ENCODE measurements at places on chromosomes 4 and X.

GRCh38 chr4:25358515-25359275 is 18.4 kb upstream of the ANAPC4 start:
- H3K4me1 ChIP-seq: no peaks in the 10 kb centered on the region
- H3K27ac ChIP-seq: no peak overlapping the region
- H3K4me3 ChIP-seq: no peak overlapping the region

DNA sequence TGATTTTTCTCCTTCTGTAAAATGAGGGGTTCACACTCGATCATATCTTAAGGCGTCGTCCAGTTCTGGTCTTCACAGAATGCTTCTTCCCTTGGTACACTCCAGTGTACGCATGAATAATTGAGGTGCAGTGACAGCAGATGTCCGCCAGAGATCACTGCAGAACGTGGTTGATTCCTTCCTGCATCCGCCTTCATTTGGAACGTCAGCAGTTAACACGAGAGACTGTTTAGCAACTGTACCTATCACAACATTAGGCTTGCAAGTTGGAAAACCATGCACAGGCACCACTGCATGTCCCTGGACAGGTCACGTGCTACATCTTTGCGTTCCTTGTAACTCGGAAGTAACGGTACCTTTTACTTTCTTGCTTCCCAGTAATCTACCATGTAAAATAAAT is 66.0 kb upstream of the GEMIN8 start:
- peak; percentile 19 for DNase-seq
- H3K36me3 ChIP-seq: peaks cover 5% of the 10 kb centered on the region
- no peak overlapping the region for H3K4me3 ChIP-seq
- no peaks in the 10 kb centered on the region for H3K27me3 ChIP-seq
- no peaks in the 10 kb centered on the region for H3K4me1 ChIP-seq
- H3K27ac ChIP-seq: no peak overlapping the region

- no peaks in the 10 kb centered on the region for H3K4me1 ChIP-seq
- peak overlapping the region; percentile 9 for H3K27ac ChIP-seq
- no peak overlapping the region for H3K4me3 ChIP-seq
- no peak for DNase-seq
- H3K27me3 ChIP-seq: peaks cover 17% of the 10 kb centered on the region
Measured at GRCh38 chrX:134002921-134003615, 17.7 kb upstream of the GPC3 start.

DNA sequence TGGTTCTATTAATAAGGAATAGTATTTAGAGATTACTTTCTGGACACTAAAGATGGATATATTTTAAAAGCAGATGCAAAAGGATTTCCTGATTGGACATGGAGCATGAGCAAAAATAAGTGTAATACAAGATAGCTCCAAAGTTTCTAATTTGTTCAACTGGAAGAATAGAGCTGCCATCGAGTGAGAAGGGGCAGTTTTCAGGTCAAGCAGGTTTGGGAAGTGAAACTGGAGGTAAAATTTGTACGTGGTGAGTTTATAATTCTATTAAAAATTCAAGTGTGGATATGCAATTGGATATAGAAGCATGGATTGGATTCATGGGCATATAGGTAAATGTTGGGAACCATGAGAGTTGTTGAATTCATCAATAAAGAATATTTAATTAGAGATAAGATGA is 31.8 kb downstream of the PRDM8 start:
- H3K4me1 ChIP-seq: no peaks in the 10 kb centered on the region
- H3K36me3 ChIP-seq: no peaks in the 10 kb centered on the region

- no peaks in the 10 kb centered on the region for H3K27me3 ChIP-seq
- H3K27ac ChIP-seq: no peak overlapping the region
- H3K4me1 ChIP-seq: no peaks in the 10 kb centered on the region
- H3K36me3 ChIP-seq: no peaks in the 10 kb centered on the region
- no peak for DNase-seq
- no peak overlapping the region for H3K4me3 ChIP-seq
Measured at GRCh38 chr4:26298198-26298947, 22.4 kb upstream of the RBPJ start.

- H3K27me3 ChIP-seq: no peaks in the 10 kb centered on the region
- no peaks in the 10 kb centered on the region for H3K4me1 ChIP-seq
- DNase-seq: no peak
- H3K27ac ChIP-seq: no peak overlapping the region
- no peak overlapping the region for H3K4me3 ChIP-seq
- H3K36me3 ChIP-seq: no peaks in the 10 kb centered on the region
Measured at GRCh38 chrX:17167915-17168314, 207.1 kb upstream of the NHS start.

- H3K27ac ChIP-seq: peak overlapping the region; percentile 34
- H3K4me3 ChIP-seq: no peak overlapping the region
- H3K27me3 ChIP-seq: peaks cover 26% of the 10 kb centered on the region
- no peaks in the 10 kb centered on the region for H3K36me3 ChIP-seq
- no peak for DNase-seq
Measured at GRCh38 chrX:38959736-38960135, 158.5 kb downstream of the MID1IP1 start.

DNA sequence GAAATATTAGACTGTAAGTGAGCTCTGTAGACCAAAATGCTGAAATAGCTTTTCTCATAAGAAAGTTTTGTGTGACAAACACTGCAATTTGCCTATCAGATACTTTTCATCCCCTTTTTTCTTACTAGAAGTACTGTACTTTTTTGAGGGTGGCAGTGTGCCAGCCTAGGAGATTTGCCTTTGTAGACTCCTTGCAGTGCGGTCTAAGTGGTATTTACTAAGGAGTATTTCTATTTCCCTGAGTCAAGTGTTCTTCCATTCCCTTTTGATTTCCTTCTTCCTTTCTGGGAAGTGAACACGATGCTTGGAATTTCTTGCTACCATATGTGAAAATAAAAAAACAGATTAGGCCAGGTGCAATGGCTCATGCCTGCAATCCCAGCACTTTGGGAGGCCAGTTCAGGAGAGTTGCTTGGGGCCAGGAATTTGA is 34.6 kb downstream of the PDLIM5 start:
- DNase-seq: no peak
- no peak overlapping the region for H3K4me3 ChIP-seq

DNA sequence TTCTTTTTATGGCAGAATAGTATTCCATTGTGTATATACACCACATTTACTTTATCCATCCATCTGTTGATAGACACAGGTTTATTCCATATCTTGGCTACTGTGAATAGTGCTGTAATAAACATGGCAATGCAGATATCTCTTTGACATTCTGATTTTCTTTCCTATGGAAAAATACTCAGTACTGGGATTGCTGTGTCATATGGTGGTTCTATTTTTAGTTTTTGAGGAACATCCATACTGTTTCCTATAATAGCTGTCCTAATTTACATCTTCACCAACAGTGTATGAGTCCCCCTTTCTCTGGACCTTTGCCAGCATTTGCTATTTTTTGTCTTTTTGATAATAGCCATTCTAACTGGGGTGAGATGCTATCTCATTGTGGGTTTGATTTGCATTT is 73.5 kb downstream of the GPAT3 start:
- no peak overlapping the region for H3K27ac ChIP-seq
- no peak overlapping the region for H3K4me3 ChIP-seq
- H3K36me3 ChIP-seq: no peaks in the 10 kb centered on the region
- no peaks in the 10 kb centered on the region for H3K27me3 ChIP-seq
- no peak for DNase-seq

DNA sequence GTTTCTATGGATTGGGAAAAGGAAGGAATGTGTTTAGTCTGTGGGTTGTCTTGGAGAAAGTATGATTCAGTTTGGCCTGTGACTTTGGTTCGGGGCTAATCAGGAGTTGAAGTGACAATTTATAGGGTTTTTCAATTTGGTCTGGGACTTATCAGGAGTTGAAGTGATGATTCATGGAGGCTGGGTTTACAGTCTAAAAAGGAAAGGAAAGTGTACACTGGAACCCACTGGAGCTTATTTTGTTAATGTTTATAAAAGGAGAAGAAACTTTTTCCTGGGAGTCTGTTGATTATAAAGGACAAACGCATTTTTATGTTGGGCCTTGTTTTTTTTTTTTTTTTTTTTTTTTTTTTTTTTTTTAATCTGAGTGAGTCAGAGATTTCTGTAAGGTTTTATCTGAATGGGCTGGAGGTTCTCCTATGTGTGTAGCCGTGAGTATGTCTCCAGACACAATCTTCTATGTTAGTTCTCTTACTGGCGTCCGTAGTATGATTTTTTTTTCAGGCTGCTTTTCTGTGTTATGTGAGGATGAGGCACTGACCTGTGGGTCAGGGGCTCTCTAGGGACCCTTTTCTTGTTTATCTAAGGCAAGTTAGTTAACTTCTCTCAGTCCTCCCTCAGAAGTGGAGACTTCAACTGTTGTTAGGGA is 33.0 kb upstream of the RAB9B start:
- H3K36me3 ChIP-seq: no peaks in the 10 kb centered on the region
- H3K27me3 ChIP-seq: peaks cover 21% of the 10 kb centered on the region
- H3K4me1 ChIP-seq: no peaks in the 10 kb centered on the region
- no peak overlapping the region for H3K27ac ChIP-seq
- no peak overlapping the region for H3K4me3 ChIP-seq

- no peak overlapping the region for H3K4me3 ChIP-seq
- no peaks in the 10 kb centered on the region for H3K36me3 ChIP-seq
- no peaks in the 10 kb centered on the region for H3K27me3 ChIP-seq
- no peak overlapping the region for H3K27ac ChIP-seq
Measured at GRCh38 chrX:37825215-37825842, 22.0 kb downstream of the DYNLT3 start.

DNA sequence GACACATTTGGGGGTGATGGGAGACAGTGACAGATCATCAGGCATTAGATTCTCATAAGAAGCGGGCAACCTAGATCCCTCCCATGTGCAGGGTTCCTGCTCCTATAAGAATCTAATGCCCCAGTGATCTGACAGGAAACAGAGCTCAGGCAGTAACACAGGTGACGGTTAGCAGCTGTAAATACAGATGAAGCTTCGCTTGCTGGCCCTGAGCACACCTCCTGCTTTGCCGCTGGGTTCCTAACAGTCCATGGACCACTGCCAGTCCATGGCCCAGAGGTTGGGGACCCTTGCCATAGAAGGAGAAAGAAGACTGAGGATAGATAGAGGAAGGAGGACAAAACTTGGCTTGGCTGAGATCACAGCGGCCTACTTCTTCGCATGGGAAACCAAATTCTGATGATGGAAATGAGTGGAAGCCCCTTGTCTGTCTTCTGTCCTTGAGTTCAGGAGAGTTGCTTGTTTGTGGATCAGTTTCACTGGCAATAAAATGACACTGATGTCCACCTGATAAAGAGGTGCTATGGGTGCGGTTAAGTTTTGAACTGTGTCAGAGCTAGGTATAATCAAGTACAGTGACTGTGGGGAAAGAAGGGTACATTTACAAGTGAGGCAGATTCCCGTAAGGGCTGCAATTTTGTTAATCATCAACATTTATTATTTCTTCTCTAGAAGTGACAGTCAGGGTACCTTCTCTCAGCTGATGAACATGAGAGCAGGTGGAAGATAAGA is 1.7 kb upstream of the TIFA start:
- H3K27me3 ChIP-seq: no peaks in the 10 kb centered on the region
- DNase-seq: no peak
- no peaks in the 10 kb centered on the region for H3K36me3 ChIP-seq
- no peaks in the 10 kb centered on the region for H3K4me1 ChIP-seq
- no peak overlapping the region for H3K4me3 ChIP-seq

GRCh38 chrX:13430136-13430827 is 110.4 kb upstream of the ATXN3L start:
- no peak for DNase-seq
- H3K27me3 ChIP-seq: peaks cover 36% of the 10 kb centered on the region
- no peaks in the 10 kb centered on the region for H3K4me1 ChIP-seq
- peak overlapping the region; percentile 13 for H3K27ac ChIP-seq
- no peaks in the 10 kb centered on the region for H3K36me3 ChIP-seq

- DNase-seq: no peak
- H3K4me1 ChIP-seq: no peaks in the 10 kb centered on the region
- no peak overlapping the region for H3K4me3 ChIP-seq
- H3K27me3 ChIP-seq: no peaks in the 10 kb centered on the region
Measured at GRCh38 chr4:31791666-31792065, 1071.5 kb downstream of the PCDH7 start.

DNA sequence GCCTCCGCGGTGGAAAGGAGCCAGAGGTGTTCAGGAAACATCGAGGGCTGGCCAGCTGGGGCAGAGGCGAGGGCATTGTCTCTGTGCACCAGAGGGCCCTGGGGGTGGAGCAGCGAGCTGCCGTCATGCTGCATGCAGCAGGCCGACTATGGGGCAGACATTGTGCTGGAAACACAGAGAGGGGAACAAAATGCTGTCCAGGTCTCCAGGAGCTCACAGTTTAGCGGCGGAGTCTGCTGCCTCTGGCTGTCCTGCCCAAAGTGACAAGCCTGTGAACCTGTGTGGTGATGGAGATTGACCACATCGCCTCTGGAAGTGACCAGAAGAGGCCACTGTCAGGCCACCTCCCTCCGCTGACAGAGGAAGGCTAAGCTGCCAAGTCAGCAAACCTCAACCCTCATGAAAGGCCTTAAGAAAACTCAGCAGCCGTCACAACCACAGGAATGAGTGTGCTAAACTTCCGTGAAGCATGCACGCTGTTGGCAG is 20.1 kb upstream of the SASH3 start:
- no peaks in the 10 kb centered on the region for H3K36me3 ChIP-seq
- peak; percentile 75 for DNase-seq
- H3K27me3 ChIP-seq: peaks cover 15% of the 10 kb centered on the region

DNA sequence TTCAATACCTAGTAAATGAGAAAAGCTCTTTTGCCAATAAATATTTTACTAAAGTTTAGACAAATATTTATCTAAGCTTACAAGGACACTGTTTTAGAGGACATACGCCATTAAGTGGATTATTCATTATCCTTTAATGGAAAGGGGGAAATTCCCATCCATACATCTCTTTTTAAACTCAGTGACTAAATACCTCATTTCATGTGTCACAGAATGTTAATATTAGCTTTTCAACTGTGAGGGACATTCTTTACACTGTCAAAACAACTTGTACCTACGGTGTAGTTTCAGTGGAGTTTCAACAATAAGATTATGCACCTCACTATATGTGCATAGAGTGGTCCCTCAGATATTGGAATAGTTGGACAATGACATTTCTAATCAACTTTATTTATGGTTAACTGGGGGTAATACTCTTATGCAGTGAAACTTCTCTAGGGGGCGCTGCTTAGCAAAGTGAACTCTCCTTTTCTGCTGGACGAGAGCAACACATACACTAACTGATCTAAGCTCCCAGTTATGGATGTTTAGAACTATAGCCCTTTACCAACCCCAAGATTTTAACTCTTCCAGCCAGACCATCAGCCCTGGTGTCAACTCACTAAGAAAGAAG is 9.7 kb downstream of the HS6ST2 start:
- no peaks in the 10 kb centered on the region for H3K36me3 ChIP-seq
- DNase-seq: no peak
- no peaks in the 10 kb centered on the region for H3K4me1 ChIP-seq

DNA sequence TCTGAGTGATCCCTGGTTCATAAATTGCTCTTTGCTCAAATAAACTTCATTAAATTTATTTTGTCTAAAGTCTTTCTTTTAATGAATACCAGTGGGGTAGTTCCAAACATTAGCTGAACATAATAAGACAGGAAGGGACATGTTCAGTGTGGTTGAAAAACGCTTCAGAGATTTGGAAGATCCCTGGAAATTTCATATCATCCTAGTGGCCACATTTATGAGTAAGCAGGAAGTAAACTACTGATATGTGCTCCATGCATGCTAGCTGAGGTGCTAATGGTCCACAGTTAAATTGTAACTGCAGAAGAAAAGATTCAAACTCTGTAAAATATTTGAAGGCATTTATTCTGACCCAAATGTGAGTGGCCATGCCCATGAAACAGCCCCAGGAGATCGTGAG is 1328.7 kb downstream of the ADGRL3 start:
- no peak for DNase-seq
- H3K36me3 ChIP-seq: no peaks in the 10 kb centered on the region
- H3K27me3 ChIP-seq: no peaks in the 10 kb centered on the region
- no peak overlapping the region for H3K4me3 ChIP-seq

- no peak for DNase-seq
- H3K4me1 ChIP-seq: no peaks in the 10 kb centered on the region
- no peaks in the 10 kb centered on the region for H3K36me3 ChIP-seq
- H3K27me3 ChIP-seq: no peaks in the 10 kb centered on the region
- H3K27ac ChIP-seq: no peak overlapping the region
Measured at GRCh38 chr4:120616-121015, 3.7 kb upstream of the ZNF718 start.
